ENCODE measurements at places on chromosomes 16 and 17. TPM values are rescaled to one million over a fixed set of nuclear protein-coding genes. Genes with fewer than 3 reads are reported as not detected.
A peak's percentile ranks its signal among the peaks of the same experiment; 100 is the strongest.

The MTHFSD gene
- 36.0 TPM for total RNA-seq

DNA sequence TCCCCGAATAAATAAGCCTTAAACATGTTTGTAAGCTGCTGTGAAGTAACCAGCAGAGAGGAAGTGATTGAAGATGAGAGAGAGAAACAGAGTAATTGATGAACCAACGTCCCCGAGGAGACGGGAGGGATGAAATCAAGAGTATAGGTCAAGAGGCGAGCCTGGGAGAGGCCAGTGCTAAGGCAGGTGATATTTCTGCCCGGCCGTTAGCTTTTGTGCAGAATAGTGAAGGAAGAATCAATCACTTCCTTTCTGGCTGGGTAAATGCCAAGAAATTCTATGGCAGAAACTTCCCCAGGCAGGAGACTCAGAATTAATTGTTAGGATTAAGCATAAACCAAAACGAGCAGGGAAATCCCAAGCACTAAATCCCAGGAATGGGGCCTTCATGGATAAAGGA, 273.8 kb downstream of the CDH13 start:
- no peak for DNase-seq

DNA sequence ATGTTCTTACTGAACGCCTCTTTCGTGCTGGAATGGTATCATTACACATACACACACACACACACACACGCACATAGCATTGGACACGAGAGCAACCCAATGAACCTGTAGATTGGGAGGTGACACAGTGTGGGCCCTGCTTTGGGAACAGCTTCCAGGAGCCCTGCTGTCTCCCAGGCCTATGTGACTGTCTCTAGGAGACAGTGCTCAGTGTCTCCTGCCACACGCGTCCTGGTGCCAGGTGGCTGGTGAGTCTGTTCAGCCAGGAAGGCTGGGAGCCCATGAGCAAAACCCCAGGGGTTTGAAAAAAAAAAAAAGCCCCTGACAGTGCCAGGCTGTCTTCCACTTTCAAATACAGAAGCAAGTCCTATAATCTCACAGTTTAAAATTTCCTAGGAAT, 2.4 kb upstream of the SPOP start:
- no peak for DNase-seq

- DNase-seq = peak; percentile 88
These were observed 37.5 kb upstream of the WSB1 start for GRCh38 chr17:27256225-27257030.

The SUPT6H gene
- 67.8 TPM for total RNA-seq

The MPV17L gene
- 1.3 TPM for total RNA-seq

The PDIA2 gene
- total RNA-seq = 0.78 TPM

GRCh38 chr16:66489818-66490217, 60.1 kb downstream of the TK2 start:
- no peak for DNase-seq

The AIPL1 gene
- not detected for total RNA-seq

The KRT10 gene
- 77.2 TPM for total RNA-seq

GRCh38 chr16:75322740-75323139, 71.3 kb upstream of the BCAR1 start:
- no peak for DNase-seq

DNA sequence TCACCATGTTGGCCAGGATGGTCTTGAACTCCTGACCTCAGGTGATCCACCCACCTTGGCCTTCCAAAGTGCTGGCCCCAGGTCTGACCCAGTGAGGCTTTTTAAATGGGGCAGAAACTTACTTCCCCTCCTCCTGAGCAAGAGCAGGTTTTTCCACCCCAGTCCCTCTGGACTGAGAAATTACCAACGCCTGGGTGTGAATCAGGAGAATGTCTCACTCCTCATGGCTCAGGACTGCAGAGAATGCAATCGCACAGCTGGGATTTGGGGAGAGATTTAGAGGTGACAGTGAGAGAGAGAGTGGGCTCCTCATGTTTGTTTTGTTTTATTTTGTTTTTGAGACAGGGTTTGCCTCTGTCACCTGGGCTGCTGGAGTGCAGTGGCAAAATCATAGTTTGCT, 203.6 kb downstream of the RAB11FIP4 start:
- no peak for DNase-seq

DNA sequence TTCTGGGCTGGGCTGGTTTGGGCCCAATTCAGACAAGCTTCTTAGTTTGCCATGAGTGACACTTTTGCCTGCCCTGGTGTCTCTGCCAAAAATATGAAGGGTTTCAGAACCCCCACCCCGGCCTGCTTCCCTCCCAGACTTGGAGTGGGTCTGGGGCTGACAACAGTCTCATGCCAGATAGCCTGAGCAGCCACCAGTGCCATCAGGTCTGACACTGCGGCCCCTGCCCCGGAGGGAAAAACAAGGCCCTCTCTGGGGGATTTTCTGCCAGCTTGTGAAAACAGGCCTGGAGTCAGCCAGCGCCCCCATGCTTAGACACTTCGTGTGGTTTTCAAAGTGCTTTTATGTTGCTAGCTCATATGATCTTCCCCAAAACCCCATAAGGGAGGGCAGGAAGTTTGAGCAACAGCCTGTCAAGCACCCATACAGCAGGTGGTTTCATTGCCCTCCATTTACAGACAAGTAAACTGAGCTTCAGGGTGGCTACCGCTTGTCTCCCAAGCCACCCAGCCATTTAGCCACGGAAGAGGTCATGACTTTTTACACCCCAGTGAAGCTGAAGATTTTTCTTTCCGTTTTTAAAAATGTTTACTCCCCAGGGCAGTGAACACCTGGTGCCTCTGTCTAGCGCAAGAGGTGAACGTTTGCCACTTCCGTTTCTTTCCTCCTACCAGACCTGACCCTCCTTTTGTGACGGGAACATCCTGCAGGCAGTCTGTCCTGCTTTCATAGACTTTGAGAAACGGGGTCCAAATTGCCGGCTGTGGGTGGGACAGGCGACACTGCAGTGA, 300.6 kb downstream of the SEC14L1 start:
- DNase-seq = no peak

The HSF5 gene
- total RNA-seq = 0.03 TPM

The PRSS21 gene
- not detected for total RNA-seq

The PLA2G10 gene
- total RNA-seq = 0.18 TPM

DNA sequence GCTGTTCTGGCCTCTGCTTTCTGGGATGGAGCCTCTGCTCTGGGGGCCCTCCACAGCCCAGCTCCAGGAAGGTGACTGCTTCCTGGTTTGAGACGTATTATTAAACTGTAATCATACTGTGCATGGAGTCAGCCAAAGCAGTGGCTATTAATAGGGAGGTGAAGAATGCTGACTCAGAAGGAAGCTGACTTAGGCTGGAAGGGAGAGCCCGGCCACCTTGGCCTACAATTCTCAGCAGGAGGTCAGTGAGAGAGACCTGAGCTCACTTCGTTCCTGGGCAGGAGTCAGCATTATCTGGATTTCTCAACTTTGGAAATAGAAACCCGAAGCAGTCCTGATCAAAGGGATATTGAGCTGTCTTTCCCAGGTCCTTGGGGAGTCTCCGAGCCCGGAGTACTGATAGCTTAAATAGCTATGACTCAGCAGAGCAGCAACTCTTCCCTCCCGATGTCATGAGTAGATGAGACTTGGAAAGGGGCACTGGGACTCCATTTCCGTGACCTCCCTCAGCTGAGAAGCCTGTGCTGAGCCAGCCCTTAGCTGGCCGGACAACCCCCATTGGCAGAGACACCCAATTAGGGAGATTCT, 91.8 kb downstream of the YPEL2 start:
- DNase-seq = peak; percentile 54

- DNase-seq = no peak
These were observed 63.0 kb downstream of the PGS1 start for GRCh38 chr17:78441271-78441971.

GRCh38 chr17:17022011-17022410, 20.2 kb upstream of the MPRIP start:
- DNase-seq = no peak

- DNase-seq = no peak
These were observed 136.0 kb upstream of the NOG start for GRCh38 chr17:56457501-56457900.

DNA sequence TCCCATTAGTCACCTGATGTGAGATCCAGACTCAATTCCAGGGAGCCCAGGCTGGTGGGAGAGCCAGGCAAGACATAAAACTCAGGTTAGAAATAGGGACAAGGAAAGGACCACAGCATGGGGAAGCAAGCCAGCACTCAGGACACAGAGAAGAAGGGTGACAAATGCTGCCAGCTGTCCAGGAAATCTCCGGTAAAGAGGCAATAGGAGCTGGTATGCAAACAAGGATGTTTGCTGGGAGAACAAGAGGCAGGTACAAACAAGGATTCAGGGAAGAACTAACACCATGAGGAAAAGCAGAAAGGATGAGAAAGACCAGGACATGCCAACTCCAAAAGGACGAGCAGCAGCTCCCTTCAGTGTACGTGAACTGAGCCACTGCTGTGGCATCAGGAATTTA, 10.2 kb upstream of the TXNDC11 start:
- DNase-seq = no peak

DNA sequence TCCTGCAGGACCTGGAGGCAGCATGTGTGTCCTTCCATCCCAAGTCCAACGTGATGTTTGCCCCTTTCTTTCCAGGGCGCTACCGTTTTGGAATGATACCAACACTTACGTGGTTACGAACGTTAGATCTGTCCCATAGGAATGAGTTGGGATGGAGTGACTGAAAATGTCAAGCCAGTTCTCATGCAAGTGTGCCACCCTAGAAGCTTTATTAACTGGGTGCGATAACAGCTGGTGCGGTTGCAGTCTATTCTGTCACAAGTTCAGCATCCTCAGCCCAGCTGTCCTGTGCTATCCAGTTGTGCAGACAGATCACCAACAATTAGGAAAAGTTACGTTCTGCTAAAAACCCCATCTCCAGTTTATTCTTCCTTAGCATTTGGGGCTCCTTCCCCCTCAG, 52.5 kb downstream of the BANP start:
- DNase-seq = no peak

The C17orf67 gene
- 0.32 TPM for total RNA-seq

Measured in cardiac muscle cell (in vitro differentiated cells and primary cell).